ENCODE measurements at places on chromosomes 4 and X. TPM values are rescaled to one million over a fixed set of nuclear protein-coding genes. Genes with fewer than 3 reads are reported as not detected.

The POLN gene
- polyA plus RNA-seq, result 3.8 TPM

The RPS6KA6 gene
- 19.7 TPM for polyA plus RNA-seq

The ANK2 gene
- polyA plus RNA-seq, result 63.4 TPM

The NLGN4X gene
- 11.8 TPM for polyA plus RNA-seq

The GAB1 gene
- polyA plus RNA-seq, result 55.2 TPM

The LGI2 gene
- 32.2 TPM for polyA plus RNA-seq

The FAT4 gene
- polyA plus RNA-seq, result 29.9 TPM

The ARMCX6 gene
- 72.0 TPM for polyA plus RNA-seq

The MID1IP1 gene
- 18.2 TPM for polyA plus RNA-seq

The MAOA gene
- 20.9 TPM for polyA plus RNA-seq

The ADH1B gene
- 24.8 TPM for polyA plus RNA-seq

Measured in left renal pelvis (tissue), 4 donors.